ENCODE measurements at places on chromosomes 4 and X. TPM values are rescaled to one million over a fixed set of nuclear protein-coding genes. Genes with fewer than 3 reads are reported as not detected.
A peak's percentile ranks its signal among the peaks of the same experiment; 100 is the strongest.

Gene KLKB1
- total RNA-seq, result 0.26 TPM

Gene MAGEB18
- total RNA-seq, result not detected

Gene BEND2
- not detected for total RNA-seq

Gene UGT2A1
- not detected for total RNA-seq

Gene IL9R
- not detected for total RNA-seq

Gene TMPRSS11A
- total RNA-seq, result not detected

Gene NPY1R
- total RNA-seq, result under 0.01 TPM

- no peaks in the 10 kb centered on the region for H3K4me1 ChIP-seq
- H3K36me3 ChIP-seq, result no peaks in the 10 kb centered on the region
- H3K4me3 ChIP-seq, result no peak overlapping the region
- DNase-seq, result no peak
- no peak overlapping the region for H3K27ac ChIP-seq
Measured at GRCh38 chr4:108559068-108559793, 61.1 kb upstream of the RPL34 start.

GRCh38 chr4:105474099-105474518, 247 bp upstream of the PPA2 start:
- H3K36me3 ChIP-seq, result no peaks in the 10 kb centered on the region
- H3K27ac ChIP-seq, result peak overlapping the region; percentile 95
- no peaks in the 10 kb centered on the region for H3K27me3 ChIP-seq
- peak overlapping the region; percentile 51 for H3K4me3 ChIP-seq
- peak; percentile 80 for DNase-seq

GRCh38 chr4:1939664-1940509, 68.7 kb downstream of the NSD2 start:
- peak overlapping the region; percentile 67 for H3K27ac ChIP-seq
- DNase-seq, result peak; percentile 93
- H3K27me3 ChIP-seq, result no peaks in the 10 kb centered on the region
- H3K4me3 ChIP-seq, result no peak overlapping the region
- H3K4me1 ChIP-seq, result peaks cover 12% of the 10 kb centered on the region

DNA sequence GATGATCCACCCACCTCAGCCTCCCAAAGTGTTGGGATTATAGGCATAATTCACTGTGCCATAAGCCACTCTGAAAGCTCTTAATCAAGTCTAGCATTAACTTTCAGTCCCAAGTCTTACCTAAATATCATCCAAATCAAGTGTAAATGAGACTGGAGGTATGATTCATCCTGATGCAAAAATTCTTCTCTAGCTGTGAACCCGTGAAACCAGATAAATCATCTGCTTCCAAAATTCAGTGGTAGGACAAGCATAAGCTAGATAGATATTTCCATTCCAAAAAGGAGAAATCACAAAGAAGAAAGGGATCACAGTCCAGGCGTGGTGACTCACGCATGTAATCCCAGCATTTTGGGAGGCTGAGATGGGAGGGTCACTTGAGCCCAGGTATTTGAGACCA, 8.8 kb upstream of the TBC1D25 start:
- DNase-seq, result peak; percentile 66
- H3K4me3 ChIP-seq, result no peak overlapping the region
- H3K36me3 ChIP-seq, result no peaks in the 10 kb centered on the region
- peaks cover 3% of the 10 kb centered on the region for H3K4me1 ChIP-seq

- H3K36me3 ChIP-seq, result no peaks in the 10 kb centered on the region
- H3K27me3 ChIP-seq, result no peaks in the 10 kb centered on the region
- no peak overlapping the region for H3K27ac ChIP-seq
- no peak overlapping the region for H3K4me3 ChIP-seq
Measured at GRCh38 chrX:69000877-69001276, 164.4 kb downstream of the PJA1 start.

GRCh38 chr4:125016892-125017299, 297.9 kb upstream of the FAT4 start:
- no peaks in the 10 kb centered on the region for H3K36me3 ChIP-seq
- H3K4me1 ChIP-seq, result no peaks in the 10 kb centered on the region
- DNase-seq, result no peak
- no peak overlapping the region for H3K4me3 ChIP-seq
- H3K27me3 ChIP-seq, result no peaks in the 10 kb centered on the region

- H3K27ac ChIP-seq, result no peak overlapping the region
- H3K4me3 ChIP-seq, result no peak overlapping the region
- H3K4me1 ChIP-seq, result no peaks in the 10 kb centered on the region
- H3K27me3 ChIP-seq, result no peaks in the 10 kb centered on the region
- no peaks in the 10 kb centered on the region for H3K36me3 ChIP-seq
Measured at GRCh38 chrX:7233580-7234406, 85.8 kb upstream of the PUDP start.

DNA sequence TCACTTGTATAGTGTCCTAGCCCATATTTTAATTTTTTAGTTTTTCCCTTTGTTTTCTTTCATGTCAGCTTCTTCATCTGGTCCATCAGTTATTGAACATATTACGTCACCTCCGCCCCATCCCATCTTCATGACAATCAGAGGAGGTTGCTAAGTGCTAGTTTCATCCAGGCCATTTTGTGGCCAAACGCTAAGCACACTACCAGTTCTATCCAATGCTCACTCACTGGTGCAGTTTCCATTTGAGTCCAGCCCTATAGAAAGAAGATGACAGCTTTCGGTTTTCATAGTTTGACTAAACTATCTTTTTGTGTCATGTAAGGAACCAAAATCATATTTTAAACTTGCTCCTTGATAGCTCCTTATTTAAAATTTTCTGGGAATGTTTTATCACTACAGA, 304.2 kb downstream of the TENM3 start:
- H3K4me3 ChIP-seq, result no peak overlapping the region
- no peak overlapping the region for H3K27ac ChIP-seq
- H3K36me3 ChIP-seq, result no peaks in the 10 kb centered on the region
- no peak for DNase-seq
- H3K27me3 ChIP-seq, result no peaks in the 10 kb centered on the region
- no peaks in the 10 kb centered on the region for H3K4me1 ChIP-seq

- peaks cover 2% of the 10 kb centered on the region for H3K27me3 ChIP-seq
- no peak for DNase-seq
- H3K4me1 ChIP-seq, result no peaks in the 10 kb centered on the region
Measured at GRCh38 chrX:154333837-154334271, 38.3 kb downstream of the TKTL1 start.

DNA sequence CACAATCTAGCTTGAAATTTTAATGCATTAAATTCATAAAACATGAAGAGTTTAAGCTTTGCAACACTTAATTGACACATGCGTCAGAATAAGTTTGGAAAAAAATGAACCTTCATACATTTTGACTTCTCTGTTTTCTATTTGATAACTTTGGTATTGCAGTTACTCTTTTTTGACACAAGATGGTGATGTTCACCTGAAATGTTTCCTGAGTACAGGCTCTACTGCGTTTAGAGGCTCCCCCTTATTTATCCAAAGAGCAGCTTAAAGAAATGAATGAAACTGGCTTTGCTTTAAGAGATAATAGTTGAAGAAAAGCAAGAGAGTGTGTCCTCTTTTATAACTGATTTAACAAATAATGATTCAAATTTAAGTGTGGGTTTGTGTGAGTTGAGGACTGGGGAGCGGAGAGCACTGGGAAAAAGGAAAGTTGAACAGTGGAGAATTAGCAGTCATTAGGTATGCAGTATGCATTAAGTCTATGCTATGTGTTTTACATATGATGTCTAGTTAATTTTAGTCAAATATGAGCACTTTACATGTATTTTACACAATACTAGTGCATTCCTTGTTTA, 180.6 kb upstream of the NUDT6 start:
- no peaks in the 10 kb centered on the region for H3K27me3 ChIP-seq
- peak; percentile 79 for DNase-seq
- H3K36me3 ChIP-seq, result no peaks in the 10 kb centered on the region
- H3K4me3 ChIP-seq, result no peak overlapping the region

DNA sequence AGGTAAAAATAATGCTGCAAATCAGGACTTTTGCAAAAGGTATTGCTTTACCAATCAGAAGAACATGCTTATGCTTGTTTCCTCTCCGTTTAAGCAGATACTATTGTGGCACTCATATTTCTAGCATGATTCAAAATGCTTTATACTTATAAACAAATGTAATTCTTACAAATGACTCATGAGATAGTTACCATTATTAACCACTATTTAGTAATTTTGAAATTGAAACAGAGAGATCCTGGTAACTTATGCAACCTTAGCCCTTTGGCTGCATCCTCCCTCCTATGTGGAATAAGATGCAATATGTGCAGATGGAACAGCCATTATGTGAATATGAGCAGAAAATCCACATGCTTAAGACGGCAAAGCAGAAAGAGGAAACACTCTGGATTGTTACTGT, 164.7 kb downstream of the PCDH18 start:
- no peaks in the 10 kb centered on the region for H3K27me3 ChIP-seq
- H3K36me3 ChIP-seq, result no peaks in the 10 kb centered on the region
- peak; percentile 34 for DNase-seq
- H3K4me1 ChIP-seq, result peaks cover 2% of the 10 kb centered on the region

DNA sequence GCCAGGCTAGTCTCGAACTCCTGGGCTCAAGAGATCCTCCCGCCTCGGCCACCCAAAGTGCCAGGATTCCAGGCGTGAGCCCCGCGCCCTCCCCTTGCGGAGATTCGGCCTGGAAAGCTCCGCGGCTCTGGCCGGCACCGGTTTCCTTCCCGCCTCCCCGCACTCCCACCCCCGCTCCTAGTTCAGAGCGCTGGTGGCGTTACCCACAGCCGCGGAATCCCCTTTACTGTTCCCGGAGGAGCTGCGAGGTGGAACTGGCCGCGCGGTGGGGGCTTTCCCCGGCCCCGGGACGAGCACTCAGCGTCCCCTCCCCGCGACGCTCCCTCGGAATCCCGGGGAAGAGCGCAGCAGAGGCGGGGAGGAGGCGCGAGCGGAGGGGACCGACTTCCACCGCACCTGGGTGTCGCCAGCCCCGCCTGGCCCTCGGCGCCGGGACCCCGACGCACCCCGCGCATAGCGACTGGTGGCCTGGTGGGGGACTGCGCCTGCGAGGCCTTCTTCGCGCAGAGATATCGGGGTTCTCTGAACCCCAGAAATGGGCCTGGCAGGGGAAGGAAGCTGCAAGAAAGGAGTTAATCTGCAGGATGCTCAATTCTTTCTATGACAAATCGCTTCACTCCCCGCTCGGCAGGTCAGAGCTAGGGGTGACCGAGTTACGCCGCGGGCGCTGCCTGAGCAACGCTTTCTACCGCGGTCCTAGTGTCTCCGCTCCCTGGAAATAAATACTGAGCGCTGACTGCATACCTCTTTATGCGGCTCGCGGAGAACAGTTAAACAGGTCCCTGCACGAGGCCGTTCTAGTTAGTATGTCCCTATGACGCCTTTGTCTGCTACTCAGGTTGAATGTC, 14.6 kb upstream of the SLC25A4 start:
- no peaks in the 10 kb centered on the region for H3K27me3 ChIP-seq
- H3K4me3 ChIP-seq, result peak overlapping the region; percentile 55
- DNase-seq, result peak; percentile 19
- no peak overlapping the region for H3K27ac ChIP-seq
- H3K36me3 ChIP-seq, result no peaks in the 10 kb centered on the region
- H3K4me1 ChIP-seq, result peaks cover 4% of the 10 kb centered on the region

DNA sequence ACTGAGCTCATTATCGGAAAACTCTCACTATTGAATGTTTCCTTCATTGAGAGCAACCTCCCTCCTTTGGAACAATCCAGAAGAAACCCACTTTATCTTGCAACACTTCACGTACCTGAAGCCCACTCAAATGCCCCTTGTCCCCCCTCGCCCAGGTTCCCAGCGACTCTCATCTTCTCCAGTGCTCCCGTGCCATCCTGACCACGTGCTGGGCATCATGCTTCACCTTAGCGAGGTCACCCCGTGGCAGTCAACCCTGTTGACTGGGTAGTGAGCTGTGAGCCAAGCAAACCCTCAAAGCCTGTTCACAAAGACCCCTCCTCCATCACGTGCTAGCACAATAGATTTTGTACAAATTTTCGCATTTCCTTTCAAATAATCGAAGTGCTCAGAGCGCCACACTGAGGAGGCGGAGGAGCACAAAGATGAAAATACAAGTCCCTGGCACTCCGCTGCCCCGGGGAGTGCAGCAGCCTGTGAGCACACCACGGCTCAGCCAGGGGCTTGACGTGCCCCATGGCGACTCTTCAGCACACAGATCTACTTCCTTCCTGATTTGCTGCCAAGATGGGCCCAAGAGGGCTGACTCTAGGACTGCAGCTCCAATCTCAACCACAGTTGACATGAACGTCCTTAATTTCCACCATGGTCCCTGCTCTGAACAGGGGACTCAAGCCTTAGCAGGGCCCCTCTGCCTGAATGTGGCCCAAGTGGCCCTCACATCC, 15.6 kb downstream of the PDZD4 start:
- no peak overlapping the region for H3K27ac ChIP-seq
- no peaks in the 10 kb centered on the region for H3K27me3 ChIP-seq
- no peak for DNase-seq
- H3K4me1 ChIP-seq, result no peaks in the 10 kb centered on the region

DNA sequence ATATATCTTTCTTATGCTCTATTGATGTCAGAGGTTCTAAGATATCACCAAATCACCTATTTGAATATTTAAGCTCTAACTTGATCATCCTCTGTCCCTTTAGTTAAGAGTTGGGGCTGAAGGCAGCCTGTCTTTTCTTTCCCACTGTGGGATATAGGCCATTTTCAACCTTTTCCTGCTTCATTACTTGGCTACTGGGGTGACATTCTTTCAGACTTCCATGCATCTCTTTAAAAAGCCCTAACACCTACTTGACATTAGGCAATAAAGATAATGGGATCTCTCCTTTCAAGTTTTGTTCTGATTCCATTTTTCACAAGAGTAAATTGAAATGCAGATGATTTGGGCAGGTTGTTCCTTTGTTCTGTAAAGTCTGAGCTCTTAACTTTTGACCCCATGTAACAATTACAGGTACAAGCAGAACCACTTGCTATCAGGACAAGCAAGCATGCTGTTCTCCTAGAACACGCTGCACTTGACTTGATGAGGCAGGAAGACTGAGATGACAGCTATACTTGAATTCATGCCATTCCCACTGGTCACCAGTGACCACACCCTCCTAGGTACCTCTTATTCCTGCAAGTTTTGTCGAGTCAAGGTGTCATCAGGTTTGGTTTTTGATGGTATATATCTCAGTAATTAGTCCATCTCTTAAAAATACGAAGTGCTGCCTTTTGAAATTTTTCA, 18.2 kb downstream of the HOPX start:
- H3K27me3 ChIP-seq, result no peaks in the 10 kb centered on the region
- H3K4me3 ChIP-seq, result no peak overlapping the region
- DNase-seq, result no peak
- no peaks in the 10 kb centered on the region for H3K4me1 ChIP-seq
- no peaks in the 10 kb centered on the region for H3K36me3 ChIP-seq
- no peak overlapping the region for H3K27ac ChIP-seq

- H3K27me3 ChIP-seq, result no peaks in the 10 kb centered on the region
- H3K36me3 ChIP-seq, result no peaks in the 10 kb centered on the region
- no peak overlapping the region for H3K4me3 ChIP-seq
- no peaks in the 10 kb centered on the region for H3K4me1 ChIP-seq
- no peak for DNase-seq
- no peak overlapping the region for H3K27ac ChIP-seq
Measured at GRCh38 chr4:126385954-126386353, 1071.2 kb downstream of the FAT4 start.

Data from fibroblast of lung (primary cell).